CD4-positive, alpha-beta T cell treated with Interferon gamma for 1 hour (primary cell): ENCODE measurements at places on chromosomes 5 and 9.
A peak's percentile ranks its signal among the peaks of the same experiment; 100 is the strongest.

DNA sequence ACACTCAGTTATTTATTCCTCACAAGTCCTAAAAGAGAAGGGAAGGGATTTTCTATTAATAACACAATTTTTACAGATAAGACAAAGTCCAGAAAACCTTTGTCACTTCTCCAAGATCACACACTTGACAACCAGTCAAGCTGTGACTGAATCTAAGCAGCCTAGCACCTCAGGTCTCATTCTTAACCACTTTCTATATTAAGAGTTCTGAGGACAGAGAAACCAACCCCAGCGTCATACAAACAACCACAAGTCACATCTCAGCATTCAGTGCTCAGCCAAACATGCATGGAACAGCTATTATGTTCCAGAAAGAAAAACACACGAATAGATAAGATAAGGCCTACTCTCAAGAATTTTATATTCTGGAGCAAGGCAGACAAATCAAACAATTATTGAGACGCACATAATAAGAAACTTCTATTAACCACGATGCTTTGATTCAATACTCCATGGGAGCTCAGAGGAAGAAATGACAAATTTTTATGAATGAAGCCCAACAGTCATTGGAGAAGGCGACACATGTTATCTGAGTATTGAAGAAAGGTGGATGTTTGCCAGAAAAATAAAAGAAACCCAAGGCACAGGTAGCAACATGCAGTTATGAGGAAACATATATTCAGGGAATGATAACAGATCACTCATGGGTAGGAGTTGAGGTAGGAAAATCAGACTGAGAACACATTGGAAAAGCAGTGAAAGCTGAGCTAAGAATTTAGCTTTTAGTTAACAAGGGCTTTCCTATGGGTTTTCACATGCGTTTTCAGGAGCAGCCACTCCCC lies 113.1 kb downstream of the HTR4 start:
- no peak for DNase-seq

GRCh38 chr5:14481349-14481748 lies 100.2 kb upstream of the OTULINL start:
- DNase-seq: no peak

DNA sequence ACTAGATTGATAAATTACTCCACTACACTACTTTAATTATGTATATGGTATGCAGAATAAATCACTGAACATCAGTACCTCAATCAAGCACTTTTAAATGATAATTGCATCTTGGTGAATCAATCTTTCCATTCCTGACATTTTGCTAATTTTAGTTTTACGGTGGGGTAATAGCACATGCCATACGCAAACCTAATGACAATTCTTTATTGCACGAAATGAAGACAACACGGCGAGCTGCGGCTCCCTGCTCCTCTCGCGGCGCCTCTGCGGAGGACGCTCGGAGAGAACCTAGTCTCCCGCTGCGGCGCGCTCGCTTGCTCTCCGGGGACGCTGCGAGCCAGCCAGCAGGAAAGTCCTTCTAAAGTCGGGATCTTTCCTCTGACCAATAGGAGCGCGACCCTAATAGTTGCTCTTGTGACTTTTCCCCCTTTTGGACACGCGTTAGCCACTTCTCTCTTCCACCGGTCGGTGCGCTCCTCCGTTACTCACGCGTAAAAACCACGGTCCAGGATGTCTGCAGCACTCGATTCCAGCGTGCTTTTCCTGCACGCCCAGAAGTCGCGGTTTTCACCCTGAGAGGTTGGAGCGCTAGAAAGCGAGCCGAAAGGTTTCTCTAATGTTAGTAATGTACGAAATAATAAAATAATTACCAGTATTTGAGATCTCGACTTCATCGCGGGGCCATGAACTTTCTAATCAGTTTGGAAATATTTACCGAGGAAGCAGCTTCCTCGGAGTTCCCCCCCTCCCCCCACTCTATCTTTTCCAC lies 1.0 kb upstream of the MEF2C start:
- DNase-seq: peak; percentile 25

DNA sequence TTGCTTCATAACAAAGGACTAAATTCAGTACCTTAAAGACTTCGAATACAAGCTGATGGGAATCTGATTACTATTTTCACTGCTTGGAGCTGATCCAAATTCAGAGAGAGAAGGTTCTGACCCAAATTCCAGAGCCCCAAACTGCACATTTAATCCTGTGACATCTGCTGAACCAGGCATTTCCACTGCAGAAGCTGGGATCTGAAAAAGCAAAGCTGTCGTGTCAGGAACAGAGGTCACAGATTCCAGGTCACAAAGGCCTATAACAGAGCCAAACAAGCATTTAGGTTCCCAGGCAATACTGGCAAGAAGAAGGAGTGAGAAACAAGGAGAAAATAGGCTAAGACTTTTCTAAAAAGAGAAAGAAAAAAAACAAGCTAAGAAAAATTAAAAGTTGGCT lies 105.3 kb downstream of the UBAP2 start:
- DNase-seq: no peak

DNA sequence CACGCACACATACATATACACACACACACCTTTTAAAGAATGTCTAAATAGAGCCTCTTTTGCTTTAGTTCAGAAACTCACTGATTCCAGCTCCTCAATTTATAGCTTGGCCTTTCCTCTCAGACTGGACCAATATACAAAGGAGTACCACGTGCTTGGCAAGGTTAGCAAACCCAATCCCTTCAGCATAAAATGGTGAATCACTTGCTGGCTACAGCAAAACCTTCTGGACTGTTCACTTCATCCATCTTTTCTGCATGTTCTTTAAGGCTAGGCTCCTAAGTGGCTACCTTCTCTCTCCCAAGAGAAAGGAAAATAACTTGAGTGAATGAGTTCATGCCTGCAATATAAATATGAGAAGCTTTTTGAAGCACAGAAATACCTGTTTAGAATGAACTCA lies 109.7 kb downstream of the LPAR1 start:
- no peak for DNase-seq

DNA sequence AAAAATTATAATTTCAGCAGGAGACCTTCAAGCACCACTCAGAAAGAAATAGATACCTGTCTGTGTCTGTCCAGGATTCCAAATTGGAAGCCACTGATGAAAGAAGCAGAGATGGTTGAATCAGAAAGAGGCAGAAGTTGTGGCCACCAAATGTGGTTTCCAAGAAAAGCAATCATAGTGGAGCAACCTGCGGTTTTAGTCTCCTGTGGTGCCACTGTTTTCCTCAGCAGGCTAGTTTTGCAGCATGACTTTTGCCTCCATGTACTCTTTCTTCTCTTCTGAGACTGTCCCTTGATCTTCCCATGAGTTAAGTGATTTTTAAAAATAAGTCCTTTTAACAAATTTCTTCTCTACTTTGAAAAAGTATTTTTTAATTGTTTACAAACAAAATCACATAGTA lies 535.8 kb downstream of the CYLC2 start:
- DNase-seq: no peak

DNA sequence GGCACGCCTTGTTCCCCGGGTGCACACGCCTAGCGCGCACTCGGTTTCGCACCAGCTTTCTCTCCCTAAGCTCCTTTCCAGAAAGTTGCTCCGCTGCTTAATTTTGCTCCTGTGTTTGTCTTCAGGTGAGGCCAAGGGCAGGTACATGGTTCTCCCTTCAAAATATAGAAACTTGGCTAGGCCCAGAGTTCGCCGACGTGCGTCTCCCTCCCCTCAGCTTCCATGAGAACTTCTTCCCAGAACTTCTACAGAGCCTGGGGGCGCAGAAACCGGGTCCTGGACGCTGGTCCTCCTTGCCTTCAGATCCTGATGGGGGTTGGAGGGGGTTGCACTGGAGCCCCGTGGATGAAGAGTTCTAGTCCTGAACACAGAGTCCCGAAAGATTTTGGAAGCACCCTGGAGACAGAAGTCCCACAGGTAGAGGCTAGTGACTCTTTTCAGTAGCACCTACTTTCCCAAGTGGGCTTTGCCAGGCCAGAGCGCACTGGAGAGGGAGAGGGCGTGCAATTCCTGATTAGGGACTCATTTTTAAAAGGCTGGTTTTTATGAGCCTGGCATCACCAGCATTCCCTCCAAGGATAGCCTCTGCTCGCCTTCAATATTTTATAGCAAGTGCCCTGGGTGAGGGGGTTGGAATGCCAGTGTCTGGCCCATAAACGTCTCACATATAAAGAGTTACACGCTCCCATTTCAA lies 128.4 kb downstream of the TMEM174 start:
- DNase-seq: no peak

DNA sequence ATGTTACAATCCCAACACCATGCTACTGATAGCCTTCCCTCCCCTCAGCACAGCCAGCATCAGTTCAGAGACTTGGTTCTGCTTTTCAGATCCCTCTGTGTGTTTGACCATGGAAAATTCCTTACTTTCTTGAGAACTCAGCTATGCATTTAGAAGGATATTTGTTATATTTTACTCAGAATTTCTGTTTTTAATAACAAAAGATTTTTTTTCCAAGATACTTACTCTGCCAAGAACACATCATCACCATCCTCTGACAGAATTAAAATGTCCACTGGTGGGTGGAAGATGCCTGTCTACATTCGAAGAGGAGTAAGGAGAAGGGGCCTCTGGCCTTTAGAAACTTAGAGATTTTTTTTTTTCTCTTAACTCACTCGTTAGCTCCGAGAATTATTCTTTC lies 56.1 kb upstream of the CKMT2 start:
- no peak for DNase-seq

DNA sequence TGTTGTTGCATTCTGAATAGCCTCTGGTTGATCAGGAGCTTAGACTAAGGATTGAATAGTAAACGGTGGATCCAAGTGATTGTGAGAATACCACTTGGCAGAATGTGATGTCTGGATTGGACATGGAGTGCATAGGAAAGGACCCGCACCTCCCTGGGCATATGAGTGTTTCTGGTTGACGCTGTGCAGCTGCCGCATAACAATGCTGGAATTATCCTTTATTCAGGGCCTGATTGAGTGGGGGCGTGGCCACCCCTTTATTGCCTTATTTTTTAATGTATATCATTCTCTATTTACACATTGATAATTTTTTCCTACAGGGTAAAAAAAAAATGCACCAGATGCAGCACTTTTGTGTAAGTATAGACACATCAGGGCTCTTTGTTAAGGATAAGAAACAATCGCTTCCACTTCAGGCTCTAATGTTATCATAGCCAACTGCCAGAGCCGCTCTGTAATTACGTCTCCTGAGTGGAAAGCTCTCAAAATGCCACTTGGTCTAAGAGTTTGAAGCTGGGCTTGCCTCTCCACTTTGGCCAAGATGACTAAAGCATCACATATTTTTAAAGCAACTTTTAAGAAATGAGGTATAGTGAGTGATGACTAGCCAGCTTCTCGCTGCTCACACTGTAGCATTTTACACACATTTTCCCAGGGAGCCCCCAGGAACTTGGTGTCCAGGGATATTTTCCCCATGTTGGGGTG lies 5.7 kb downstream of the FGD3 start:
- no peak for DNase-seq

GRCh38 chr9:134643222-134643671 lies 1.6 kb downstream of the COL5A1 start:
- DNase-seq: no peak

DNA sequence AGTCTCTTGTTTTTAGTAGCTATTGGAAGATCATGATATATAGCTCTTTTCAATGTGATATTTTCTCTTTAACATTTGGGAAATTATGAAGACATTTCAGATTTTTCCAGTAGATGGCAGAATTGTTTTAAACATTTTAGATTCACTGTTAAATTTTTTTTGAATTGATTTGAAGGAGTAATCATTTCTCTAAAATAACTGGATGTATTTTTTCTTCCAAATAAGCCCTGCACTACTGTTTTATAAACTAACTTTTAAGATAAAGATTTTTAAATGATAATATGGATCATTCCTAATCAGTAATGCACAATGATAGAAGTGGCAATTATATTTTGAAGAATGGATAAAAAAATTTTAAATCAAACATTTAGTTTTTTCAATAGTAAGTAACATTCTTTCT lies 14.2 kb downstream of the NDUFAF2 start:
- DNase-seq: no peak

DNA sequence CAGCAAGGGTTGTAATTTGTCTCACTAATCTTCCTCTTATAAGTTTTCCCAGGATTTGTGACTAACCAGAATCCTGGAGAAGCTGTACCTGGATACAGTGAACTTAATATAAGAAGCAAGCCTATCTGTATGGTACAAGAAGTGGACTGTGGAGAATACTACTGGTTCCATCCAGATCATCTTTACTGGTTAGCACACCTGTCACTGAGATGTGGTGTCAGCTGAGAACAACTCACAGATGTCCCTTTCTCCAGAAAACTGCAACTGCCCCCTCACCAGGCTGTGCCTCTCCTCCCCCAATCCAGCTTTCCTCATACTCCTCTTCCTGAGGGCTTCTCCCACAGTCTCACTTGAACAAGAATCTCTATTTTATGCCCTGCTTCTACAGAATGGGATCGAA lies 4.9 kb downstream of the FBXO10 start:
- no peak for DNase-seq

- DNase-seq: no peak
These were observed 16.9 kb downstream of the TMEM174 start for GRCh38 chr5:73189871-73190376.

GRCh38 chr9:84671586-84672521 lies 2.3 kb downstream of the NTRK2 start:
- DNase-seq: no peak

DNA sequence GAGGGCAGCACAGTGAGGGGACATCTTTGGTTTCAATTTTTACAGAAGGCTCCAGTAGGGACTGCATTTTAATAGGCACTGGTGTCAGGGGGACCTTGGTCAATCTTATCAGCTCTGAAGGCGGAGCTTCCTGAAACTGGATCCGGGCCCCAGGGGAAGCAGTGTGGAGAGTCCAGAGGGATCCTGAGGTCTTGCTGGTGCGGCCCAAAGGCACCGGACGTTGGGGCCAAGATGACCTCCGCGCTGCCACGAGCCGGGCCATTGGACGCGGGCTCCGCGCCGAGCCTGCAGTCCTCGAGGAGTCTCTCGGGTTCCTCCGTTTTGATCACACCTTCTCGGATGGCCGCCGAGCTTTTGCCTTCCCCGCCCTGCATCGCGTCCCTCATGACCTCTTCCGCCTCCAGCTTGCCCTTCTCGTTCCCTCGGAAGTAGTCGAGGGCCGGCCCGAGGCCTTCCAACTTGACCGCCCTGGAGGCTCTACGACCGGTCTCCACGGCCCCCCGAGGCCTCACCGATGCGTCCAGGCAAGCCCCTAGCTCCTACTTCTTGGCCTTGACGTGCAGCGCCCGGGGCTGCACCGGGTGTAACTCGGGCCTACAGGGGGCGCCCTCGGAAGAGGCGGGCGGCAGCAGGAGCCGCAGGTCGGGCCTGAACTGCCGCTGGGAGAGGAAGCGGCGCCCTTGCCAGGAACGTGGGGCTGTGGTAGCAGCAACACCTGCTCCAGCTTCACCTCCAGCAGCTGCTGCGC lies 18.8 kb downstream of the C5orf52 start:
- DNase-seq: peak; percentile 27

GRCh38 chr9:113738893-113739604 lies 137.1 kb upstream of the ZNF618 start:
- no peak for DNase-seq

- DNase-seq: no peak
These were observed 28.3 kb downstream of the IARS1 start for GRCh38 chr9:92265154-92265553.

DNA sequence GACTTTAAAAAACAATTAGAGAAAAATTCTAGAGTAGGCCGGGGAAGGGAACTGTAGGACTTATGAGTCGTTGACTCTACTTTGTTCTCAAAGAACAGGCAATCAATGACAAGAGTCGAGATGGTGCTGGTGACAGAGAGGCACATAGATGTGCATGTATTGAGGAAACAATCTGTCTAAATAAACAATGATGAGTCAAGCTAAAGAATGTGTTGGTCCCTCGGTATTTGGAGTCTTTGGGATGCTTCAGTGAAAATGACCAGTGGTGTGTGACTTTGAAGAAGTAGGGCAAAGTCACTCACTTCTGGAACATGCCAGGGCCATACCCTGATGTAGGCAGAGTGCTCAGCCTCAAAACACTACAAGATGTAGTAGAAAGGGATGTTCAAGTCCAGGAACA lies 288.1 kb upstream of the PANK3 start:
- no peak for DNase-seq
